Stimulated activated CD4-positive, alpha-beta T cell treated with anti-CD3 and anti-CD28 coated beads, Interleukin-15, amount 100 ng/mL, for 48 hours (primary cell): ENCODE measurements at places on chromosomes 16 and 17.
A peak's percentile ranks its signal among the peaks of the same experiment; 100 is the strongest.

GRCh38 chr17:16511593-16511992 lies 19.6 kb upstream of the LRRC75A start:
- no peak for DNase-seq

- DNase-seq: no peak
These were observed 38.8 kb downstream of the TMC6 start for GRCh38 chr17:78089576-78090281.

- no peak for DNase-seq
These were observed 19.0 kb downstream of the LASP1 start for GRCh38 chr17:38888842-38889241.

- no peak for DNase-seq
These were observed 49.9 kb downstream of the BAIAP2 start for GRCh38 chr17:81084680-81085419.

DNA sequence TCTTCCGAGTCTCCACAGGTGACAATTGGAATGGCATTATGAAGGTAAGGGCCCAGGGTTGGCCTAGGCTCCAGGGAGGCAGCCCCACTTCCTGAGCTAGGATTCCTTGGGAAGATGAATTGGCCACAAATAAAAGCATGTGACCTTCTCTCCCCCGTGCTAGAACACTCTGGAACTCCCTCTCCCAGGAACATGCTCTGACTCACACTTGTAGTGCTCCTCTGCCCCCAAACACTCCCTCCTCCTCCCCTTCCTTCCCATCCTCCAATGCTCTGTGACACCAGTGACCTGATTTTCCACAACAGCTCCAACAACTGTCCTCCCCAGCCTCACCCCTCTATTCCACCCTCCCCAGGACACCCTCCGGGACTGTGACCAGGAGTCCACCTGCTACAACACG lies 16.4 kb upstream of the ABCC3 start:
- no peak for DNase-seq

DNA sequence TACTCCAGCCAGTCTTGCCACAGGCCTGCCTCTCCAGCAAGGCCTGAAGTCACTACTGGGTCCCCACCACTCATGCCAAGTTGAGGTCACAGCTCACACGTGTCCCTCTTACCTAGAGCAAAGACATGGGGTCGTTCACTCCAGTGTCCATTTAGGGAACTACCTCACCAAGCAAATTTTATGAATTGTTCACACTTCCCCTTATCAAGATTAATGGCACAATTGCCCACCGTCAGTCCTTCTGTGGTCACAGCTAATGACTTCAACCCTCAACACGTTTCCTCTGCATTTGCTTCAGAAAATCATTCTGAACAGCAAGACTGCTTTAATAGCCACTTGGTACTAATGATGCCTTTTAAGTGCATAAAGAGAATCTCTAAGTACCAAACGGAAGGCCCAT lies 14.6 kb downstream of the IRX6 start:
- DNase-seq: no peak

- no peak for DNase-seq
These were observed 24.2 kb downstream of the MPG start for GRCh38 chr16:102060-102855.

- no peak for DNase-seq
These were observed 948.1 kb downstream of the KCNJ2 start for GRCh38 chr17:71117466-71117865.

DNA sequence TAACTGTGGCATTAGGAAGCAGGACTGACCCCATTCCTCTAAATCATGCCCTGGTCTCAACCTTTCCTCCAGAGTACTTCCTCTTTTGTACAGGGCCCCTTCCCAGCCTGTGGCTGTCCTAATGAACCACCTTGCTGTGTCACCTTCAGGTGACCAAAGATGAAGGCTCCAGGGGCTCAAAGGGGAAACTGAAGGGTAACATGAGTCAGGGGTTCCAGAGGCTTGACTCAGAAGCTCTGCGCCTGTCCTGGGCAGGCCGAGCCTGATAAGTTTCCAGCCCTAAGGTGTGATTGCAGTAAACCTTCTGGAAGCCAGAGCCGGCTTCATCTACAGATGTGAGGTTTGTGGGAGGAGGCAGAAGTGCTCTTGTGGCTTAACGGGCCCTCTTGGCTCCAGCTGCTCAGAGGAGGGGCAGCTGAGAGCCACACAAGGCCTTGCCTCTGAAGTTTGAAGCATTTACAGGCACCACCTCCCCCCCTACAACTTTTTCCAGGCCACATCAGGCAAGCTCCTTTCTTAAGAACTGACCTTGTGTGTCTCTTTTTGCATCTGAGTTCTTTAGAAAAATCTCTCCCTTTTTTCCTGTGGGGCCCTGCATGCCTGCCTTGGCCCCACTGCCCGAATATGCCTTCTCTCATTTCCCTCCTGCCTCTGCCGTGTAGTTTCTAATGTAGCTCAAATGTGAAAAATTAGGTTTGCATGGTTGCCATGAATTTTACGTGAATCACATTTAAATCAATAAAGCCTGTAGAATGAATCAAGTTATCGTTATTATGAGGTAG lies 149.9 kb downstream of the CLEC16A start:
- peak; percentile 69 for DNase-seq

DNA sequence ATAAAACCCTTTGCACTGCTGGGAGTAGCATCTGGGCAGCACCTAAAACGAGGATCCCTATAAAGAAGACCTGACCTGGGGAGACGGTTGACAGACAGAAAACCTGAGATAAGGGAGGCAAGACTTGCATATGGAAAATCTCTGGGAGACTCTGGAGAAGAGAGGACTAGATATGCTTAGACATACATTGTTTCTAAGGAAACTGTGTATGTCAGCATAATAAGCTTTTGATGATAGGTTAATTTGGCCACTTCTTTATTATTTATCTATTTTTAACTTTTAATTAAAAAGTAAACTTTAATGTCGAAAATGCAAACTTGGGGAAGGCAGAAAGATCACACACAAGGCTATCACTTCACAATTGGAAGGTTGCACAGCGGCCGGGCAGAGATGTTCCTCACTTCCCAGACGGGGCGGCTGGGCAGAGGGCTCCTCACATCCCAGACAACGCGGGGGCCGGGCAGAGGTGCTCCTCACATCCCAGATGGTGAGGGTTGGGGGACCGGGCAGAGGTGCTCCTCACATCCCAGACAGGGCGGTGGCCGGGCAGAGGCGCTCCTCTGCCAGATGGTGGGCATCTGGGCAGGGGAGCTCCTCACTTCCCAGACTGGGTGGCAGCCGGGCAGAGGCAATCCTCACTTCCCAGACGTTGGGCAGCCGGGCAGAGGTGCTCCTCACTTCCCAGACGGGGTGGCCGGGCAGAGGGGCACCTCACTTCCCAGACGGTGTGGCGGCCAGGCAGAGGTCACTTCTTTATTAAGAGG lies 64.3 kb upstream of the HS3ST3A1 start:
- DNase-seq: no peak

GRCh38 chr17:77824102-77824779 lies 134.3 kb upstream of the TNRC6C start:
- DNase-seq: no peak

DNA sequence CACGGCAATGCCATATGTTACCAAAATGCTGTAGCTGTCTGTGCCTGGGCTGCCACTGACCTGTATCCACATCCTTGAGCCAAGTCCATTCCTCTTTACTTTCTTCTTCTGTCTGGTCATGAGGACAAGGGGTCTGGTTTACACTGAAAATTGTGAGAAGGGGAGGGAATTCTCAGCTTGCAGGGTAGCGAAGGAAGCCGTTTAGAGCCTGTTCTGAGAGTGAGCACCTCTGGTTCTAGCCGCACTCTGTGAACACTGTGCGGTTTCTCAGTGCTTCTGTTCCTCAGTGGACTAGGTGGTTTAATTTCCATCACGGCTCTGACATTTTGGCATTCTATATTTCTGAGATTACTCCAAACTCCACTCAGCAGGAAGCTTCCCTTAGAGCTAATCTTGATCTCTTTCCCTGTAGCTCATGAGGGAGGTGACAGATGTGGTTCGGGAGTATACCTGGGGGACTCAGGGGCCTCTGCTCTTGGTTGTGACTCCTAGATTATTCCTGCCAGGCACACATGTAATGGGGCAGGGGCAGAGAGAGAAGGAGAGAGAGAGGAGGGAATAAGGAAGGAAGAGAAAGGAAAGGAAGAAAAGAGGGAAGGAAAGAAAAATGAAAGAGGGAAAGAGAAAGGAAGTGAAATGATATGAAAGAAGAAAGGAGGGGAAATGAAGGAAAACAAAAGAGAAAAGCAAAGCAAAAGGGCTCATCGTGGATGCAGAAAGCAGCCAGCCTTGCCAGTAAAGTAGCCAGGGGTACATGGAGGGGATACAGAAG lies 14.2 kb upstream of the TBX21 start:
- DNase-seq: no peak

GRCh38 chr16:84514874-84515835 lies 10.7 kb upstream of the MEAK7 start:
- DNase-seq: peak; percentile 79

DNA sequence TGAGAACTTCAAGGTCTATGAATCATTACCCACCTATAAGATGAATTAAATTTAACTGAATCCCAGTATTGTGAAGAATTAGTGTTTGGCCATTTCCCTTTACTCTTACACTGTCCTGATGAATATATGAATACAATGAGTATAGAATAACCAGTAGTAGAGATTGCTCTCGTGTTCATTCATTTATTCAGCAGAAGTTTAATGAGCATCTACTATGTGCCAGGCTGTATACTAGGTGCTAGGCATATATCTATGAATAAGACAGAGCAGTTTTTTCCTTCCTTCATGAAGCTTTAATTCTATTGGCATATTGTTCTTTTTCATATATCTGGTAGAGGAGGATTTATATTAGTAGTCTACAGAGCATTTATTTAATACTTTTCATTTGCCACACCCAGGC lies 6.0 kb downstream of the GOSR1 start:
- no peak for DNase-seq

- DNase-seq: no peak
These were observed 4.6 kb downstream of the PLCD3 start for GRCh38 chr17:45127548-45128300.

DNA sequence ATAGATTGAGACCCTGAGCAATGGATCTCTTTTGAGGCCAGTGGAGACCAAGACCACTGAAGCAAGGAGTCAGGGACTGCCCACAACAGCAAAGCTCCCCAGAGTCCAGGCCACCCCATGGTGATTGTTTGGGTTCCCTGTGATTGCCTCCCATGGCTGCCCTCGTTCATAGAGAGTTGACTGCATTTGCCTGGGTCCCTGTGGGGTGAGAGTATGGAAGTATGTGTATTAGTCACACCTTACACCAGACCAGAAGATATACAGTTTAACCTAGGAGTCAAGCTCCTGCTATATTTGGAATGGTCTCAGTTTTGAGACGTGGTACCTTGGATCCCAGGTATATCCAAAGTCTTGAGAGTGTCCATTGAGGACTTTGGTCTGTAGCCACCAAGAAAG lies 20.2 kb downstream of the HLF start:
- no peak for DNase-seq

GRCh38 chr16:65660390-65660789 lies 538.5 kb upstream of the CDH11 start:
- no peak for DNase-seq

GRCh38 chr16:51538707-51539498 lies 387.8 kb upstream of the SALL1 start:
- no peak for DNase-seq

GRCh38 chr16:63315229-63315628 lies 1279.0 kb upstream of the CDH8 start:
- DNase-seq: no peak

DNA sequence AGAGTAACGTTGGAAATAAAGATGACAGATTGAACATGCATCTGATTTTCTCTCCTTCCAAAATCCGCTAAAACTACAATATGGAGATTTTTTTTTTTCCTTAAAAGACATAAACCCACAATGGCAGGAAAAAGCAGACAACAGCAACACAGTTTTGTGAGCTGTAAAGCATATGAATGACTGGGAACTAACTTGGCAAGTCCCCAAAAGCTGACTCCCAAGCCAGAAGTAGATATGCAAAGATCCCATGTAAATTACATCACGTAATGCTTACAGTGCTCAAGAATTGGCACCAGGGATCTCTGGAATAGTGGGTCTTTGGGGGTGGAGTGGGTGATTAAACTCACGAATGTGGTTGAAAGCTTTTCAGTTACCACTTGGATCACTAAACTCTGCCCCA lies 106.6 kb downstream of the ELAC2 start:
- DNase-seq: no peak

GRCh38 chr17:51258756-51259563 lies 889 bp downstream of the MBTD1 start:
- DNase-seq: no peak

- DNase-seq: no peak
These were observed 773 bp downstream of the SYNGR3 start for GRCh38 chr16:1990351-1991134.

- no peak for DNase-seq
These were observed 11.8 kb downstream of the PDZD9 start for GRCh38 chr16:21989133-21989532.
